ENCODE measurements at places on chromosomes 11 and 22. TPM values are rescaled to one million over a fixed set of nuclear protein-coding genes. Genes with fewer than 3 reads are reported as not detected.

TMEM191B gene
- total RNA-seq: 3.2 TPM

- no peak for DNase-seq
Observed at GRCh38 chr11:729492-730074, 17.7 kb upstream of the TALDO1 start.

GRM5 gene
- total RNA-seq: not detected

TMEM126B gene
- 86.6 TPM for total RNA-seq

DNA sequence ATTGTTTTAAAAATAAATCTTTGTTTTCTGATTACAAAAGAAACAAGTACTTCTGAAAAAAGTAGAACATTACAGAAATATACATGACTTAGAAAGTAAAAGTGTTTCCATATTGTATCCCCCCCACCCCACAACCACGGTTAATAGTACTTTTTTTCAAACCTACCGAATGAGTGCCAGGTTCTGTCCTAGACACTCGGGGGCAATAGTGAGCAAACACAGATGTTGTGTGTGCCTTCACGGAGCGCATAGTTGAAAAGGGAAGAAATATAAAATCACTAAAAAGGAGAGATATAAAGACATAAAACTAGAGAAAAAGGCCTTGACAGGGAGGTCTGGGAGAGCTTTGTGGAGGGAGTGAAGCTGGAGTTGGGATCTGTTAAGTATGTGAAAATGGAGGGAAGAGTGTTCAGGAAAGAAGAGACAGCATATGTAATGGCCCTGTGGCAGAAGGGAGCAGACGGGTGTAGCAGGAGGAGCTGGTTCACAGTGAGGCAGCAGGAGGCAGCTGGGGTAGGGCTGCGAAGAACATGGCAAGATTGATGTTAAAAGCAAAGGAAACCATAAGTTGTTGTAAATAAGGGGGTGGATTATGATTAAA lies 42.1 kb upstream of the ALX4 start:
- DNase-seq: no peak

DNA sequence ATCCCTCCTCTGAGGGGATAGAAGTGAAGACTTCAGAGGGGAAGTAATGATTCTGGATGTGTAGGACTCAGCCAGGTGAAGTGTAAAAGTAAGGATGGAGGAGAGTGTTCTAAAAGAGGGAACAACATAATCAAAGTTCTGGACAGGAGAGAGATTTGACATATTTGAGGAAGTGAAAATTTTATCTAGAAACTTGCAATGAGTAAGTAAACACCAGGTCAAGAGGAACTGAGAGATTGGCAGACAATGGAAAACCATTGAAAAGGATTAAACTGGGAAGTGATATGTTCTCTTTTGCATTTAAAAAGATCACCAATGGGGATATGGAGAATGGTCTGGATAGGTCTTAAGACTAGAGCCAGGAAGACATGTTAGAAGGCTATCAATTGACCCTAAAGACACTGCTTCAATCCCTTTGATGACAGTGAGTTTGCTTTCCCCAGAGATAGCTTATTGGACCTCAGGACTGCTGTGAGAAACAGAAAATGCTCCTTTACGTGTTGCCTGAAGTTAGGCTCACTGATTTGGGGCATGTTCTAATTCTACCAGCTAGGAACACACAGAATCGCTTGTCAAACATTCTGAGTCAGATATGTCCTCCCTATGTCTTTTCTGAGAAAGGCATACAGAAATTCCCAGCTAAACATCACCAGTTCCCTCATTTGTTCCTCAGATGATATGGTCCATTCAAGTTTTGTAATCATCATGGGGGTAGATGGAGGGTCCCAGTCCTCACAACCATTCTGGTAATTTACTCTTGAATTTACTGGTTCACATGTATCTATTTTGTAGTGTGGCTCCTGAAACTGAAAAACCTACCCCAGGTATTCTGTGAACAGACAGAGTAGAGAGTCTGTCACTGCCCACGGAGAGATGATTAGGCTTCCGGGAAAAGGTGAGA lies 144.9 kb downstream of the MAML2 start:
- no peak for DNase-seq
